Stimulated activated CD8-positive, alpha-beta memory T cell treated with anti-CD3 and anti-CD28 coated beads, Interleukin-2, amount 100 ng/mL, for 1 hour (primary cell): ENCODE measurements at places on chromosomes 1 and 21.

DNA sequence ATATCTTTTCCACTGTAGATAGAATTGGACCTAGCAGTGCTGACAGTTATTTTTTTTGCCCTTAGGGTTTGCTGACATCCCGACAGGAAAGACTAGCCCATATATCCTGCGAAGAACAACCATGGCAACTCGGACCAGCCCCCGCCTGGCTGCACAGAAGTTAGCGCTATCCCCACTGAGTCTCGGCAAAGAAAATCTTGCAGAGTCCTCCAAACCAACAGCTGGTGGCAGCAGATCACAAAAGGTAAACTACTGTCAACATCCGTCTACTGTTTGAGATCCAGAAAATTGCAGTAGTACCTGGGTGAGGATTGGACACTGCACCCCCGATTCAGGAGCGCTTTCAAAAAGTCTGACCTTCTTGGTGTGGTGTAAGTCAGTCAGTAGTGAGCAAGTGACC is 55.8 kb downstream of the CENPF start:
- DNase-seq = no peak

- no peak for DNase-seq
Measured at GRCh38 chr1:168751195-168751650, 22.2 kb upstream of the DPT start.

DNA sequence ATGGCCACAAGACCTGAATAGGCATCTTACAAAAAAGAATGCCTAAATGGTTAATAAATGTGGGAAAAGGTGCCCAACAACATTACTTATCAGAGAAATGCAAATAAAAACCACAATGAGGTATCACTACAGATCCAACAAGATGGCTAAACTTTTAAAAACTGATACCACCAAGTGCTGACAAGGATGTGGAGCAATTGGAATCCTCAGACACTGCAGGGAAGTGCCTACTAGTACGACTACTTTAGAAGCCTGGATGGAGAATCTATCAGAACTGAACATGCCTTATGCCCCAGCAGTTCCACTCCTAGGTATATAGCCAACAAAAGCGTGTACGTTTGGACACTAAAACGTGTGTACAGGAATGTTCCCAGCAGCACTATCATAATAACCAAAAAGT is 19.9 kb downstream of the TNFRSF8 start:
- no peak for DNase-seq

GRCh38 chr1:56844545-56845136 is 10.0 kb upstream of the C8A start:
- DNase-seq = no peak

GRCh38 chr1:41661428-41662060 is 177.1 kb upstream of the EDN2 start:
- no peak for DNase-seq

DNA sequence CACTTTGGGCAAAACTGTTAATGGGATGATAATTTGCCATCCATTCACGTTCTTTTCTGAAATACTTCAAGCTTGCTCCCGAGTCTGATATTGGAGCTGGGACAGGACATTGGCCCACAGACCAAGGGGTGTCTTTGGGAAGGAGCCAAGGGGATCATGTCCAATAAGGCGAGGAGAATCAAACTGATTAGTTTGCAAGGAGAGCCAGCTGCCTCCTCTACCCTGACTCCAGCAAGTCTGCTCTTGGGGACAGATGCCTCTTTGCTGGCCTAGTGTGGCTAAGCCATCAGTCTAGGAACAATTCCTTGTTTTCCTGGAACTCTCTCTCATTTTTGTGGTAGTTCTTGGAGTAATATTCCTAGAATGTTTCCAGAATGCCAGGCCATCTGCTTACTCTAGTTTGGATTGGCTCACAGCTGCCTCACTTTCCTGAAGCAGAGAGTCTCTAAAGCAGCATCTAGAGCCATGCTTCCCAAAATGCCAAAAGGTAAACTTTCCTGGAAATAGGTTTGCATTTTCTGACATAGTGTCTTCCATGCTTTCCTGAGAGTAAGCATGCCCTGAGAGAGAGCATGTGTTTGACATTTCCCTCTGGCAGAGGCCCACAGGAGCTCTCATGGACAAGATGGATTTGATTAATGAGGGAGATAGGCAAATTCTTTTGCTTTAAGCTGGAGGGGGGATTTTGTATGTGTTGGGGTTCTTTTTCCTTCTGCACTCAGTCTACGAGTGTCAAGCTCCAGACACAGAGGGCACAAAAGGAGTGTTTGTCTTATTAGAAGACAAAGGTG is 145.6 kb downstream of the GDAP2 start:
- no peak for DNase-seq

GRCh38 chr1:65151641-65152040 is 3.6 kb downstream of the AK4 start:
- no peak for DNase-seq

DNA sequence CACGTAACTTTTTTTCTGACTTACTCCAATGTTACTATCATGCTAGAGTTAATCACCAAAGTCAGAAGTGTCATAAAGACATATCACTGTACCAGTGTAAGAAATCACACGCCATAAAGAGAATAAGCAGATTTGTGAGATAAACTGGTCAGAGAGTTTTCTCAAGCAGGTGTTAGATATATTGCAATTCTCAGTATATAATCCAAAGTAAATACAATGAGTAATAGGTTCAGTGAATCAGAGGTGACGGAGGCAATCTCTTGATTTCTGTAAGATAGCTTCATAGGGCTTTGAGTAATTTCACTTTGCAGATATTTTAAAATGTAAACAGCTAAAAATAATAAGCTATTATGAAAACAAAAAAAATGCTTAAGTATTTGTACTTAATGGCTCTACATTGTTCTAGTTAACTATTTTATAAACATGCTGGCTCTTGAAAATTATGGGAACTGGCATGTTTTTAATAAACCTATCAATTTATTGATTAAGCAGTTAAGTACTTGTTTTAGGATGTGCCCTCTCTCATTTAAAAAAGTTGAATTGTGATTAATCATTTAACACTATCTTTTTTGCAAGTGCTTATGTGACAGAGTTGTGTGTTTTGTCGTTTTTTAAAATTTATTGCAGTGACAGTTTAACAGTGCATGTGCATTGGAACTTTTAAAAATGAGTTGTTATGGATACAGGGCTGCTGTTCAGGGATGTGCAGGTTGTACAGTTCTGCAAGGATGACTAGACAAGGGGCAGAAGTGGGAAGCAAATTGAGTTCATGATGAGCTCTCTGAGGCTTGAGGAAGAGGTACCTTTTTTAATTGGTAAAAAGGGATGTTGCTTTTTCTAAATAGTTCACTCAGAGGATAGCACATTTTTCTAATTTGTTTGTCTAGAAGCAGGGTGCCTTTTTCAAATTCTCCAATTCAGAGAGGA is 119.1 kb downstream of the USP25 start:
- DNase-seq = no peak

DNA sequence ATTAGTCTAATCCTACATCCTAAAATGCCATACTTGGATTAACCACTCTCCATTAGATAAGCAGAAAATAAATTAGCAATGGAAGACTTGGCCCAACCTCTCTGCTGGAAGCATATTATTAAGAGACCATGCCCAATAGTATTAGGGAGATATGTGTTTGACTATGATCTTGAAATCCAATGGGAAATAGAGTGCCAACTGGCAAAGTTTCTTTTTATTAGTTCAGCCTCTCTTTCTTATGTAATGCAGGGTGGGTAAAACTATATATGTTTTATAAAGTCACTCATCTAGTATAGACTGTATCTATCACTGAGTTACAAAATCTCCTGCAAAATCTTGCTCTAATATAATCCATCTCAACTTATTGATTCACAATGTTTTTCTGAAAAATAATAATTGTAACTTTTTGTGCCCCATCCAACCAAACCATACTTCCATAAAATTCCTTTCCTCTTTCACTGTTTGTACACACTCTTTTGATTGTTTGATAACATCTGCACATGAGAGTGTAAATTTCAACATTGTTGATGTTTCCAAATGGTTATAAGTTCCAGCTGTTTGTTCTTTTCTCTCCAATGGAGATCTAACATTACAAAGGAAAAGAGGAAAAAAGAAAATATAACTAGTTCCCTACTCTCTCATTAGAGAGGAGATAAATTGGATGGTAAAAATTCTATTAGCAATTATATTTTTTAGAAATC is 408.1 kb upstream of the ADGRL2 start:
- DNase-seq = no peak

DNA sequence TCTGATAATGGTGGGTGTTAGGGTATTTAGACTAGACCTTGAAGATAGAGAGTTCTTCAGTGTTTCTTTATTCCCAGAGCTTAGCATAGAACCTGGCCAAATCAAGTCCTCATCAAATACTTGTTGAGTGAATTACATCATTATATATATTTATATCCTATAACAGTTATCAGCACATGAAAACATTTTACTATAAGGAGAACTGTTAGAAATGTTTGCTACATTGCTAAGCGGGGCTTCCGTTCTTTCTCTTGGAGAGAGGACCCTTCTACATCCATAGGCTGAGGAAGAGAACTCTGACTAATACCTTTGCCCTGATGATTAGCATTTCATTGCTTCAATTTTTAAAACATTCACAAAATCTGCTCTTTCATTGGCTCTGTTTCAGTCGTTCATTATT is 66.5 kb upstream of the NBL1 start:
- no peak for DNase-seq

GRCh38 chr1:48555271-48555670 is 83.3 kb upstream of the SPATA6 start:
- no peak for DNase-seq

DNA sequence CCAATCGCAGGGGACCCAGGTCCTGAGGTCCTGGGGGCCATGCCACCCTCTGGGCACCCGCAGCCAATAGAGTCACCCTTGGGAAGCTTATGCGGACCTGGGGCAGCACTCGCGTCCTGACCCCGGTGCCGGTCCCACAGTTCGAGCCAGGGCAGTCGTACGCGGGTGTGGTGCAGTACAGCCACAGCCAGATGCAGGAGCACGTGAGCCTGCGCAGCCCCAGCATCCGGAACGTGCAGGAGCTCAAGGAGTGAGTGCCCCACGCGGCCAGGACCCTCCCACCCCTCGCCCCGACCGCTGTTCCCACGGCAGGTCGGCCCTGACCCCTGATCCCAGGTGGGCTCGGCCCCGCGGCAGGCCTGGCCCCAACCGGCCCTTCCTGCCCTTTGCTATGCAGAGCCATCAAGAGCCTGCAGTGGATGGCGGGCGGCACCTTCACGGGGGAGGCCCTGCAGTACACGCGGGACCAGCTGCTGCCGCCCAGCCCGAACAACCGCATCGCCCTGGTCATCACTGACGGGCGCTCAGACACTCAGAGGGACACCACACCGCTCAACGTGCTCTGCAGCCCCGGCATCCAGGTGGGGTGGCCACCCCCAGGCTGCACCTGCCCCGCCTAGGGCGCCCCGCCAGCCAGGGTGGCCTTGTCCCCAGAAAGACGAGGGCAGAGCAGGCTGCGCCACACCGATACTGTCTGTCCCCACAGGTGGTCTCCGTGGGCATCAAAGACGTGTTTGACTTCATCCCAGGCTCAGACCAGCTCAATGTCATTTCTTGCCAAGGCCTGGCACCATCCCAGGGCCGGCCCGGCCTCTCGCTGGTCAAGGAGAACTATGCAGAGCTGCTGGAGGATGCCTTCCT is 20.5 kb downstream of the COL6A1 start:
- no peak for DNase-seq

DNA sequence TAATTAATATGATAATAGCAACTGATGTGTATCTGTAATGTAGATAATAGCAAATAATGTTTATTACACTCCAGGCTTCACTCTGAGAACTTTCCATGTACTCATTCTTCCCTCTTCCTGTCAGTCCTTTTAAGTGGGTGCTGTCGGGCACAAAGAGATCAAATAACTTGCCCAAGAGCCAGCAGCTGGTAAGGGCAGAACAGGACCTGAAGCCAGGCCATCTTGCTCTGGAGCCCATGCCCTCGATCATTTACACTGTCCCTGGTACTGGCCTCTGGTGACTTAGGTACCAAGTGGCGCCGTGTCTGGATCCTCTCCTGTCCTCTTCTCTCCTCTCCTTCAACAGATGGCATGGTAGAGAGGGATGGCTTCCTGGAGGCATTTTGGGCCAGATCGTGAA is 97.2 kb downstream of the VPS13D start:
- DNase-seq = no peak

DNA sequence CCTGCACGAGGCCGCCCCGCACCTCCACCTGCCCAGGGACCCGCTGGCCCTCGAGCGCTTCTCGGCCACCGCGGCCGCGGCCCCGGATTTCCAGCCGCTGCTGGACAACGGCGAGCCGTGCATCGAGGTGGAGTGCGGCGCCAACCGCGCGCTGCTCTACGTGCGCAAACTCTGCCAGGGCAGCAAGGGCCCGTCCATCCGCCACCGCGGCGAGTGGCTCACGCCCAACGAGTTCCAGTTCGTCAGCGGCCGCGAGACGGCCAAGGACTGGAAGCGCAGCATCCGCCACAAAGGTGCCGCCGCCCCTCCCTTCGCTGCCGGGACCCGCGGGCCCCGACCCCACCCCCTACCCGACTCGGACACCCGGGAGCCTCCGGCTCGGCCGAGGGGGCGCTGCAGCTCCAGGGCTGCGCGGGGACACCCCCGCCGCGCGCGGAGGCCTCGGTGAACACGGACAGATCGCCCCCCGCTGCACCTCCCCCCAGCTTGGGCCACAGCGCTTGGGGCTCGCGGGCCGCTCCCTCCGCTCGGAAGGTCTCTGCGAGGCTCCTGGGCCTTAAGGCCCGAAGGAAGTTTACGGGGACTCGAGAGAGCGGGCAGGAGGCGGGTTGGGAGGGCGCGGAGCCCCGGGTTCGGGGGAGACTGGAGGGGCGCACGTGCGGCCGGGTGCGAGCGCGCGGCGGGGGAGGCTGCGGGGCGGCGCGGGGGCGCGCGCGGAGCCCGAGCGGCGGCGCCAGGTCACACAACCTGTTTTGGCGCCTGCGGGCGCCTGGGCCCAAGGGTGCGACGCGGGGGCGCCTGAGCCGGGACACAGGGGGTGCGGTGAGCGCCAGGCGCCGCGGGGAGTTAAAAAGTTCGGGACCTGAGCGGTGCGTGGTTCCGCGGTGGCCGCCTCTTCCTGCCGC is 1.2 kb downstream of the SAMD11 start:
- no peak for DNase-seq

GRCh38 chr1:157168015-157168414 is 29.8 kb upstream of the ETV3 start:
- no peak for DNase-seq

DNA sequence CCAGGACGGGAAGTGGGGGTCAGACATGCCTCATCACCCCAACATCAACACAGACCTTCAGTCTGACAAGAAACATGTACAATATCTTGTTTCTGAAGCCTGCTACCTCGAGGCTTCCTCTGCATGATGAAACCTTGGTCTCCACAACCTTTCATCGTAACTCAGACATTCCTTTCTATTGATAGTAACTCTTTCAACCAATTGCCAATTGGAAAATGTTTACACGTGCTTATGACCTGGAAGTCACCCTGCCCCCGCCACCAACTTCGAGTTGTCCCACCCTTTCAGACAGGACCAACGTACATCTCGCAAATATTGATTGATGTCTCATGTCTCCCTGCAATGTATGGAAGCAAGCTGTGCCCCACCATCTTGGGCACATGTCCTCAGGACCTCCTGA is 159.5 kb downstream of the ETS2 start:
- no peak for DNase-seq

- no peak for DNase-seq
Measured at GRCh38 chr1:226578946-226579578, 30.5 kb downstream of the STUM start.

GRCh38 chr1:199452627-199453026 is 574.9 kb upstream of the NR5A2 start:
- DNase-seq = no peak
